ENCODE measurements at places on chromosomes 7 and 10.

- DNase-seq, result no peak
These were observed 1.1 kb downstream of the ITGA8 start for GRCh38 chr10:15718694-15719048.

GRCh38 chr7:40243076-40243475 lies 108.3 kb downstream of the SUGCT start:
- DNase-seq, result no peak

GRCh38 chr7:123211545-123211944 lies 11.8 kb upstream of the SLC13A1 start:
- DNase-seq, result no peak

DNA sequence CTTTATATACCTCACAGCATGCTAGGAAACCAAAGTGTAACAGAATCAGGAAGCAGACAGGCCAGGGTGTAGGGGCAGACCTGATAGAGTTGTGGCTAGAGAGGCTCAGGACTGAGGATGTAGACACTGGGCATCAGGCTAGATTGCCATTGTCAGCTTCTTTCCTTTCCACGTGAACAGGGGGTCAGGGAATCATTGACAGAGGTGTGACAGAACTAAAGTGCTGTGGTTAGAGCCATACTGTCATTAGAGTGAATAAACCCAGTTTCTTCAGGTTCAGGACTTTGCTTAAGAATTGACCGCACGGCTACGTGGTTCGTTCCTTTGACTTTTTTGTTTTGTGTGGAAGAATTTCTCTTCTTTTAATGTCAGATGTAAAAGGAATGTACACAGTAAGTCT lies 90.7 kb downstream of the CALD1 start:
- no peak for DNase-seq

DNA sequence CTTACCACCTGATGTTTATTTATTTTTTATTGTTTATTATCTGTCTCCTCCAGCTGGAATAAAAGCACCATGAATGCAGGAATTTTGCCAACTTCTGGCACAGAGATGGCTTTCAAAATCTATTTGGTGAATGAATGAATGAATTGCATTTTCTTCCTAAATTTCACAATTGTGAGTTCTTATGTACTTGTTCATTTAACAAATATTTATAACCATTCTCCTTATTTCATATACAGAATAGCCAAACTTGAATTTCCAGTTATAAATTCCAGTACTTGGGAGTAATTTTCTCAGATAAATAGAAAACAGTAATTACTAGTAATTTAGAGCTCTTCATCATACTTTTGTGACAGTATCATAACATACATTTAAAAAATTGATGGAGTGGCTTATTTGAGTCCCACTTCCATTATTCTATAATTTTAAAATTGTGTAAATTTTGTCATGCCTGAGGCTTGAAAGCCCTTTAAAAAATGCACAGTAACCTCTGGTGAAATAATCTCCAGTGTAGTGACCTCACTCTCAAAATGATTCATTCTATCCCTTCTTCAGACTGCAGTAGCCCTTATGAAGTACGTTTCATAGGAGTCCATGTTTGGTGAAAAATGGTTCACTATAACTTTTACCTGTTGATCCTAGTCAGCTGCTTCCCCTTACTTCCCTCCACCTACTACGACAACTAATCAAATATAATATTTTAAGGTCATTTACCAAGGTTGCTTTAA lies 40.0 kb upstream of the SRI start:
- no peak for DNase-seq

DNA sequence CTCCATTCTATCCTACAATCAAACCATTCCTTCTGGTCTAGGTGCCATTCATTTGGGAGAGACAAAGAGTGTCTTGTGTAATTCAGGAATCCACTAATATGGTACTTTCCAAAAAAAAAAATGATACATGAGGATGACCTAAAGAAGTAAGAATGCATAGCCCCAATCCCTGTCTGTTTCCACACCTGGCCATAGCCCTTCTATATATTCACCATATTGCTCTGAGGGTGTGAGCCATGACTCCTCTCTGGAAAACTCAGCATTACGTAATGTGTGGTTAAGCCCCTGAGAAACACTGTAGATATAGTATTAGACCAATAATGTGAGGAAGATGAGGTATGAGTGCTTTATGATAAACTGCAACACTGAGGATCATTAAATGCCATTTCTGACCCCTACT lies 592.7 kb downstream of the INHBA start:
- no peak for DNase-seq

DNA sequence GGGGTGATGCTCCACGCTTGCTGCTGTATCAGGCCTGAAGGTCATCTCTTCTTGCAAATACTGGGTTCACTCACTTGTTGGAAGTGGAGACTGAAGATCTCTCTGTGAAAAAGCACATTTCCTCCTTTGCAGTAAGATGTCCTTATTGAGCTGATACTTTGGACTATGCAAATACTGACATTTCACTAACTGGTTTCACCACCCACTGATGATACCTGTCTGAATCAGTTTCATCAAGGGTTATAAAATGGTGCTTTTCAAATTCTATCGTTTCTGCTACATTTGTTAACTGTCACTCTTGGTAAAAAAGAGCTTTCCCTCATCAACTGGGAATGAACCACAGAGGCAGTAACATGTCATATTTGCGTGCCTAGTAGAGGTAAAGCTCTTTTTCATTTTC lies 35.5 kb downstream of the RAB19 start:
- no peak for DNase-seq

DNA sequence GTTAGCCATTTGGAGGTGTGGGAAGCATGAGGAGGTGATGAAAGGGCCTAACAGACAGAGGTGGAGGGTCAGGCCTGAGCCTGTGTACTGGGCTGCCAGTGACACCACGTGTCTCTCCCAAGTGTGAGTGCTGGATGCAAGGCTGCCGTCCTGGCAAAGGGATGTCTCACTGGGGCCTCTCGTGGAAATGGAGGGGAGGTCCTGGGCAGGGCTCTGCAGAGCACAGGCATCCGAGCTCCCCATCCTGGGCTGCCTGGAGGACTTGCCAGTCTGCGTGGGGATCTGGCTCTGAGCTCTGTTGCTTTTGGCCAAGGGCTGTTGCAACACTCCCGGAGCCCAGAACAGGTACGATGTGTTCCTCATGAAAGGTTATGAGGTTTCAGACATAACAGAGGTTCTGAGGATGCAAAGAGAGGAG lies 77.3 kb downstream of the GRK5 start:
- DNase-seq, result no peak

DNA sequence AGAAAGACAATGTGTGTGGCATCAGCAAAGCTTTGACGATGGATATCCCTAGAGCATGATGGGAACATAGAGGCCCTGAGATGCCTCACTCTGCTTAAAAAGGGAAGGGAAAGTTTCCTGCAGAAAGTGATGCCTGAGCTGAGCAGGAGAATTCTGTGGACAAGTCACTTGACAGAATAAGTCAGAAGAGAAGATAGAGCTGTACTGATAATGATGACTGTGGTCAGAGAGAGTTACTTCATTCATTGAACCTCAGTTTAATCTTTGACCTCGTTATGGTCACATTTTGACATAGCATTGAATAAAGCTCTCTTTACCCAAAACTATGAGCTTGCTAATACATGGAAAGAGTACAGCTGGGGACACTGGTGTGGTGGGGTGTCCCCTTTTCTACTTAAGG lies 7.6 kb downstream of the CUBN start:
- DNase-seq, result no peak

GRCh38 chr10:60781661-60782060 lies 3.4 kb downstream of the CDK1 start:
- DNase-seq, result no peak

- DNase-seq, result no peak
These were observed 738 bp downstream of the ETV1 start for GRCh38 chr7:13988731-13989125.

GRCh38 chr7:22823142-22823497 lies 471 bp upstream of the TOMM7 start:
- DNase-seq, result no peak

- no peak for DNase-seq
These were observed 2.3 kb downstream of the IGF2BP3 start for GRCh38 chr7:23467806-23468525.

DNA sequence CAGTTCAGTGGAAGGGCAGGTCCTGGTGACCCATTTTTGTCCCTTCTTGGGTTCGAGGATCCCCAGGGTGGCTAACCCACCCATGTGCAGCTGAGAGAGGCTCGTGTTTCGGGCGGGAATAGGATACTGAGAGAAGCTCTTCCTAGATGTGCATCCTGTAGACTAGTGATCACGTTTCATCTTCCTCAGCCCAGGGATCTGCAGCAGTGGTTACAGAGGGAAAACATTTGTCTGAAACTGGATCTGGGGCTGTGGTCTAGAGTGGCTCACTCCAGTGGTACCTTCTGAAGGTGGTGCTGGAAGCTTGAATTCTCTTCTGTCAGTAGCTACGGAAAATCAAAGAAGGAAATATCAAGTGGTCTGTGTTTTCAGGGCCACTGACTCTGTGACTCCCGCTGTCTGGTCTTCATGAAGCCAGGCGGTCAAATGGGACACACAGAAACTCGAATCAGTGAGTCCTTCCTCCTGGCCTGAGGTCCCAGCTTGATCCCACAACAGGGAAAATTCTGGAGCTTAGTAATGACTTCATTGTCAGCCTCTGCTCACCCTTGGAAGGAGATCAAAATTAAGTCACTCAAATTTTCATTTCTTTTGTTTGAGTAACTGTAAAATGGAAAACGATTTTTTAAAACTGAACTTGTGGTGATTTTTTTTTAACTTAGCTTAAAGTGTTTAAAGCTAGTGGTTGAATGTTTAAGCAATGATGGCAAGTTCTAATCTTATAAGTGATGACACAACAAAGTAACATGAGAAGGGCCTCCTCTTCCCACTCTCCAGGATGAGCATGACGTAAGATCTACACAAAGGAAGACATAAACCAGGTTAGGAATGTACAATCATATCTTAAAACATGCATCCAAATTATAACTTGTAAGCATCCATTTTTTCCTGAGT lies 469.3 kb upstream of the KLF6 start:
- no peak for DNase-seq

- DNase-seq, result no peak
These were observed 136.8 kb downstream of the MDFIC start for GRCh38 chr7:115058726-115059125.

DNA sequence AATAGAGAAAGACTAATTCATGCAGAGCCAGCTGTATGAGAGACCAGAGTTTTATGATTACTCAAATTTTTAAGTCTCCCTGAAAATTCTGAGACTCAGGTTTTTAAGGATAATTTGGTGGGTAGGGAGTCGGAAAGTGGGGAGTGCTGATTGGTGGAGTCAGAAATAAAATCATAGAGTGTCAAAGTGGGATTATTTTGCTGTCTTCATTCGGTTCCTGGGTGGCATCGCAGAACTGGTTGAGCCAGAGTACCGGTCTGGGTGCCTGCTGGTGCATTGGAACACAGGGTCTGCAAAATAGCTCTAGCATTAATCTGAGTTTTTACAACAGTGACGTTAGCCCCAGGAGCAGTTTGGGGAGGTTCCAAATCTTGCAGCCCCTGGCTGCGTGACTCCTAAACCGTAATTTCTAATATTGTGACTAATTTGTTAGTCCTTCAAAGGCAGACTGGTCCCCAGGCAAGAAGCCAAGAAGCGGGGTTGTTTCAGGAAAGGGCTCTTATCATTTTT lies 32.4 kb downstream of the GPRIN2 start:
- no peak for DNase-seq

- DNase-seq, result no peak
These were observed 45.9 kb downstream of the SGMS1 start for GRCh38 chr10:50577681-50578350.

DNA sequence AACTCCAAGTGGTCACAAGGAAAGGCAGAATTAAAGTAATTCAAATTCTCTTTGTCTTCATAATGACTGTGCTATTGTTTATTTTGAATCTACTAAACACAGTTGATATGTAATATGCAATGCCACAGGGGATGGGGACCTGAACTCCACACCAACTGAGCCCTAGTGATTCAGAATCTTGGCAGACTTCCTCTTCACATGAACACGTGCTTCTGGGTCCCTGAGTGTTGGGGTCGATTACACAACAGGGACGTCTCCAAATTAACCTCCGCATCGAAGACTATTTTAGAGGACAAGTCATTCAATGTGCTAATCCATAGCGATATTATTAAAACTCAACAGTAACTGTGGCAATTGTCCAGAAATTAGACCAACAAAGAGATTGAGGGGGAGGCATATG lies 95.3 kb upstream of the CARD11 start:
- DNase-seq, result no peak

- DNase-seq, result no peak
These were observed 146.7 kb upstream of the PFKP start for GRCh38 chr10:2920637-2921036.

DNA sequence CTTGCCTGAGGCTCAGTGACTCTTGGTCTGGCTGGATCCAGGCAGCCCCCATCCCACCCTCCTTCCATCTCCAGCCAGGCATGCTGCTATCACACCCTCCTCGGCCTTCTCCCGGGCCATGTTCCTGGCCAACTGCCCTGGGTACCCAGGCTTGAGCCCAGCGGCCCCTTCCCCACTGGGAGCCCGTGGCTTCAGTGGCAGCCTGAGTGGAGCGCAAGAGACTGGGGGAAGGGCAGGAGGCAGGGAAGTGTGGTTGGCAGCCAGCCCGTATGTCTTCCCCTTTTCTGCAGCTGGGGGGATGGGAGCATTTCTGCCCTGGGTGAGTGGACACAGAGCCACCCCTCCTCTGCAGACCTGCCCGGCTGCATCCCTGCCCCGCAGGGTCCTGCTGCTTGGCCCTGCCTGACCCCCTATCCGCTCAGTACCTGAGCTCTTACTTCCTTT lies 148.5 kb downstream of the ARHGAP22 start:
- no peak for DNase-seq

DNA sequence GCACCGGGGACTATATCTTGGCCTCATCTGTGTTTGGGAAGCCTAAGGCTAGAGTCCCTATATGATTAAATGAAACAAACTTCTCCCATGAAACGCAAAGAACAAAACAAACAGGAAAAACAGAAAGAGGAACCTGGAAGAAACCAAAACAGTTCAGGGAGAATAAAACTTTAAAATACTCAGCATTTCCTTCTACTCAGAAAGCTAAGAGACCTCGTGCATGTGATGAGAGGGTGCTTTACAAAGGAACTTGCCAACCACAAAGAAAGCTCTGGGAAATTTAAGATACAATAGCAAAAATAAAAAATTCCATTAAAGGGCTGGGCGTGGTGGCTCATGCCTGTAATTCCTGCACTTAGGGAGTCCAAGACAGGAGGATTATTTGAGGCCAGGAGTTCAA lies 6.9 kb downstream of the PILRA start:
- DNase-seq, result no peak

DNA sequence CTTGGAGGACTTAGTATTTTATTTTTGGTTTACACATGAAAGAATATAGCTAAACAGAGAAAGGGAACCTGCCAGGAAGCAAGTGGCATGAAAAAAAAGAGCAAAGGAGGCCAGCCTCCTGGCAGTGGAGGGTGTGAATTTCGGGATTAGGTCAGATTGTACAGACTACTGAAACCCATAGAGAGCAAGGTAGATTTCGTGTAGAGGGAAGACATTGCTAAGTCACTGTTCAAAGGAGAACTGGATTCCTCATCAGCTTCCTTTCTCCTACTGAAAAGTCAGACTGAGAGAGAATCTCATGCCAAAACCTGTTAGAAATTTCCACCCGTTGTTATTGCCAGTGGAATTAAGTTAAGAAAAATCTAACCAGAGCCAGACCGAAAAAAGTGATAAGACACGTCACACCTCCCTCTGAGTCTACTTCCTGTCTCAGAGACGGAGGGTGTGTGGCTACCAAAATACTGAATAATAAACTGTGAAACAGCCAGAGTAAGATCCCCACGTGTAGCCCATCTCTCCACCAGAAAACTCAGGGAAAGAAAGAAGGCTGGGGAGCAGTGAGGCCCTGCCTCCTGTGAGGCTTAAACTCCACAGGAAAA lies 118.8 kb downstream of the SKIDA1 start:
- no peak for DNase-seq

All from activated CD8-positive, alpha-beta memory T cell treated with anti-CD3 and anti-CD28 coated beads for 1 hour (primary cell).